ENCODE measurements at places on chromosomes 1 and 21. TPM values are rescaled to one million over a fixed set of nuclear protein-coding genes. Genes with fewer than 3 reads are reported as not detected.

Gene PTGFRN
- total RNA-seq: 12.4 TPM

Gene SLC5A9
- total RNA-seq: not detected

Gene FCGR2B
- not detected for total RNA-seq

Gene MIXL1
- total RNA-seq: 0.12 TPM

Gene IL20
- not detected for total RNA-seq

Gene RHEX
- total RNA-seq: not detected

Gene TPTE
- total RNA-seq: not detected

Gene MAP10
- total RNA-seq: 3.1 TPM

Gene ZNF683
- total RNA-seq: not detected

Gene CACNA1S
- total RNA-seq: not detected

Gene PAPPA2
- 9.4 TPM for total RNA-seq

Gene VWA5B1
- not detected for total RNA-seq

Gene S1PR1
- total RNA-seq: 11.0 TPM
